ENCODE measurements at places on chromosomes 5 and 9.

GRCh38 chr5:129902816-129903215 is 1.4 kb upstream of the CHSY3 start:
- DNase-seq = no peak

DNA sequence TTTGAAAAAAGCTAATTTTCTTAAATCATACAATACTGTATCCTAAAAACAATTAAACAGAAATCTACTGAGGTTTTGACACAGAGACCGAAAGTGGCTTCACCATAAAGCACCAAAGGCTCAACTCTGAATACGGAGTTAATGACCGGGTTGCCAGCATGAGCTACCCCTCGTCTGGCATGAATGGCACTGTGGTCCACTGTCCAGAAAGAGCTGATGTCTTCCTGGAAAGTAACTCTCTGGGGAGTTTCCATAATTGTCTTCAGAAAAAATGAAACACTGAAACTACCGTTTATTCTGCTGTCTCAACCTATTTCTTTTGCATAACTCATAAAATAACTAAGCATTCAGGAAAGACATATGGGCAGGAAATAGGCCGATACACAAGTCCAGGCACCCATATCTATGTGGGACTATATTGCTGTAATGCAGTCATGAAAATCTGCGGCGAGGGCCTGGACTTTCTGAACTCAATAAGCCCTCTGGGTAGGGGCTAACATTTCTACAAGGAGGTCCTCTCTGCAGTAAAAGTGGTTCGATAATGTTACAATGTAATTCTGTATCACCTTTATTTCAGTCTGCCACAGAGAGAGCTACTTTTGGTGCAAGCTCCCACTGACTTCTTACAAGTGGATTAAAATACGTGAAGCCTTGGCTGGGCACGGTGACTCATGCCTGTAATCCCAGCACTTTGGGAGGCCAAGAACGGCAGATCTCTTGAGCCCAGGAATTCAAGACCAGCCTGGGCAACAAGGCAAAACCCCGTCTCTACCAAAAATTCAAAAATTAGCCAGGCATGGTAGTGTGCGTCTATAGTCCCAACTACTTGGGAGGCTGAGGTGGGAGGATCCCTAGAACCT is 52.4 kb downstream of the ANKH start:
- DNase-seq = peak; percentile 74

GRCh38 chr9:1354086-1354485 is 303.9 kb downstream of the DMRT2 start:
- no peak for DNase-seq

GRCh38 chr9:91921371-91921770 is 28.7 kb downstream of the ROR2 start:
- no peak for DNase-seq

DNA sequence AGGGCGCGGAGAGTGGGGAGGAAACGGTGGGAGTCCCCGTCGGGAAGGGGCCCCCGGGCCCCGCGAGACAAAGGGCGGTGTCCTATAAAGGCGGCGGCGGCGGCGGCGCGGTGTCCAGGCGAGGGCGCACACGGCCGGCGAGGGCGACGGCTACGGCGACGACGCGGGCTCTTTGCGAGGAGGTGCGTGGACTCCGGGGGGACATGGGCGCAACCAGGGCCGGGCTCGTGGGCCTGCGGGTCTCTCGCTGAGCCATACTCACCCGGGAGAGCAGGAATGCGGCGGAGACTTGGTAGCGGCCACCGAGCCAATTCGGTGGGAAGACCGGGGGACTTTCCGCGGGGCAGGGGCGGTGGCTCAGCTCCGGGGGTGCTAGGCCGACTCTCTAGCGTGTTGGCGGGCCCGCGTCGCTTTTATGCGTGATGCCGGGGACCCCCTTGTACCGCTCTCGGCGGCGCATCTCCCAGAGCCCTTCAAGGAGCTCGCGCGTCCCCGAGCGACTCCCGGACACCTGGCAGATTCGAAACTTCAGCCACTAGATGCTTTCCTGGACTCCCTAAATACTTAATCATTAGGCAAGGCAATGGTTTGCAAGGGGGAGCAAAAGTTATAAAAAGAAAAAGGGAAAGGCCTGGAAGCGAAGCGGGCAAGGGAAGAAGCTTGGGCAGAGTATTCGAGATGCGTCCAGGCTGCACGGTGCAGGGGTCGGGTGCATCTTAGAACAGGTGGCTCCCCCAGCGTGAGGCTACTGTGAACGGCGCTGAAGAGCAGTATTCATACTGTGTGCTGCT is 5.9 kb upstream of the TAL2 start:
- no peak for DNase-seq

GRCh38 chr5:35926389-35927051 is 11.9 kb downstream of the CAPSL start:
- DNase-seq = peak; percentile 67

- DNase-seq = no peak
Measured at GRCh38 chr5:161372682-161373344, 173.7 kb downstream of the GABRB2 start.
